LHCN-M2 (cell line): ENCODE measurements at places on chromosomes 4 and X.
A peak's percentile ranks its signal among the peaks of the same experiment; 100 is the strongest.

GRCh38 chr4:158314756-158315487 lies 104.6 kb downstream of the TMEM144 start:
- peak; percentile 97 for DNase-seq

DNA sequence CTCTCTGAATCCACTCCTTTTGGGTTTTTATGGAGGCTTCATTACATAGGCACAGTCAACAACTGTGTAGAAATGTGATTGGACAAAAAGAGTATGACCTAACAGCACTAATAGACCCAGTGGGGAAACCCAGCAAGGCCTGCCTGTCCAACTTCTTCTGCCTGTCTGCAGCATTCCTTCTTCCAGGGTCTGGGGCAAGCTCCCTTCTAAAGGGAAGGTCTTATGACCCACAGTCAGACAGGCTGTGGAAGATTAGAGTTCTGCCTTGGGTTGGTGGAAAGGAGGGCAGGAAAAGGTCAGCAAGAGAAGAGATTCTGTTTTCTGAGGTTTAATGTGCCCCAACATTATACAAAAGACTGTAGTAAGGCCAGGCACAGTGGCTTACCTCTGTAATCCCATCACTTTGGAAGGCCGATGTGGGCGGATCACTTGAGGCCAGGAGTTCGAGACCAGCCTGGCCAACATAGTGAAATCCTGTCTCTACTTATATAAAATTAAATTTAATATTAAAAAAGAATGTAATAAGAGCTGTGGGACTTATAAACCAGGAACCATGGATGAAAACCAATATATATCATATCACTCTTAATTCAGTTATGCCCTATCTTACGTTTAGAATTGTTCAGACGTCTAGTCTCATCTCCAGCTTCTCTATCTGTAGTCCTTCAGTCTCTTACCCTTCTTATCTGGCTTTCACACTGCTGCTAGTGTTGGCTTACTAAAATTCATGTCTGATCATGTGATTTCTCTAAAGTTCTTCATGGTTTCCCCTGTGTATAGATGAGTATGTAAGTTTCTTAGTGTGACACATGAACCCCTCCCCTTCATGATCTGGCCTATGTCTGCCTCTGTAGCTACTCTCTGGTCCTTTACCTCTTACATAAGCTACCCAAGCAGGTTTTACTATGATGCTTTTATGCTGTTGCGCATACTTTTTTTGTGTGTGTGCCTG lies 6.2 kb downstream of the CLCN3 start:
- no peak for DNase-seq

GRCh38 chr4:4640692-4641091 lies 98.8 kb upstream of the STX18 start:
- DNase-seq: no peak

GRCh38 chr4:2958446-2958845 lies 4.8 kb downstream of the NOP14 start:
- DNase-seq: peak; percentile 86

- no peak for DNase-seq
Measured at GRCh38 chrX:47206316-47206715, 12.2 kb upstream of the CDK16 start.

DNA sequence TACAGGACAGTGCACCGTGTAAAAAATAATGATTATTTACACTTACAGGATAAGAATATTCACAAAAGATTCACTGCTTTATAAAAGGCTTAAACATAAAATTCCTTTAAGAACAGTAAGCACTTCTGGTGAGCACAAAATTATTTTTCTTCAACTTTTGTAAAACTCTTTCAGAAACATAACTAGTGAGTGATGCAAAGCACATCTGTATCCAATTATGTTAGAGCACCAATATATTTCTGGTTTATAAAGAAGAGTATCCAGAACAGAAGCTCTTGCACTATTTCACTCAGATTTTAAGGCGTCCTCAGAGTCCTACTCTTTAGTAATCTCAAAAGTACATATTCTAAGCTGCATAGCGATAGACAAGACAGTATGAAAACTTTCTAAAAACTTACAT lies 276.0 kb downstream of the C4orf33 start:
- DNase-seq: no peak

DNA sequence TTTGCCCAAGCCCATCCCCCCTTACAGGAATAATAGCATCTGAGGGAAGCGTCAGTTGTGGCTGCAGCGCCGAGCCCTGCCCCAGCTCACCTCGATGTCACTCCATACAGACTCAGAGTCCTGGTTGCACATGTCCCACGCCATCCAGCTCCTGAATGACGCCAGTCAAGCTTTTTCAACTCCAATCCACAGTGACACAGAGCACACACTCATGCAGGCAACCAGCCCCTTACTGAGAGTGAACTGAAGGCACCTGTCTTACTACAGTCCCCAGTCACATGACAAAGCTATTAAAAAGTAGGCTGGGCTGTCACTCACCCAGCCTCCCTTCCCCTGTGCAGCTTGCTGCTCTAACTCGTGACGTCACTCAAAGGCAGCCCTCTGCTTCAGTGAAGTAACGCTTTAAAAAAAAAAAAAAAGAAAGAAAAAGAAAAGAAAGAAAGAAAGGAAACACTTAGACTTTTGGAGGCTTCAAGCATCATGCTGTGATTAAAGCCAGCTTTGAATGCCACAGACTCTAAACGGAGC lies at the start of gene PPARGC1A:
Gene PPARGC1A, minus strand, starts transcription at position 234 of the 528 bp plus-strand sequence. Its CDS starts 90 bp downstream, at position 144.
- DNase-seq: peak; percentile 50

DNA sequence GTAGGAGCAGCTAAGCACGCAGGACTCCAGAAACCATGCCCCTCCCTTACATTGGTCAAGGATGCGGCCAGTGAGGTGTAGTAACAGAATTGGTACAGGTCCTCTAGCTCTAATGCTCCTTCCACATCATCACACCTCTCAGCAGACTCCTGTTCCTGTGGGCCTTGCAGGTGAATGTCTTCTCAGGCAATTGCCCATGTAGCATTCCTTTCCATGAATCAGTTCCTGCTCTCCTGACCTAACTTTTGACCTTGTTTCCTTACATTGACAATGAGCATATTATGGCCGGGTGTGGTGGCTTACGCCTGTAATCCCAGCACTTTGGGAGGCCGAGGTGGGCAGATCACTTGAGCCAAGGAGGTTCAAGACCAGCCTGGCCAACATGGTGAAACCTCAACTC lies 31.3 kb downstream of the MAP7D3 start:
- DNase-seq: no peak

DNA sequence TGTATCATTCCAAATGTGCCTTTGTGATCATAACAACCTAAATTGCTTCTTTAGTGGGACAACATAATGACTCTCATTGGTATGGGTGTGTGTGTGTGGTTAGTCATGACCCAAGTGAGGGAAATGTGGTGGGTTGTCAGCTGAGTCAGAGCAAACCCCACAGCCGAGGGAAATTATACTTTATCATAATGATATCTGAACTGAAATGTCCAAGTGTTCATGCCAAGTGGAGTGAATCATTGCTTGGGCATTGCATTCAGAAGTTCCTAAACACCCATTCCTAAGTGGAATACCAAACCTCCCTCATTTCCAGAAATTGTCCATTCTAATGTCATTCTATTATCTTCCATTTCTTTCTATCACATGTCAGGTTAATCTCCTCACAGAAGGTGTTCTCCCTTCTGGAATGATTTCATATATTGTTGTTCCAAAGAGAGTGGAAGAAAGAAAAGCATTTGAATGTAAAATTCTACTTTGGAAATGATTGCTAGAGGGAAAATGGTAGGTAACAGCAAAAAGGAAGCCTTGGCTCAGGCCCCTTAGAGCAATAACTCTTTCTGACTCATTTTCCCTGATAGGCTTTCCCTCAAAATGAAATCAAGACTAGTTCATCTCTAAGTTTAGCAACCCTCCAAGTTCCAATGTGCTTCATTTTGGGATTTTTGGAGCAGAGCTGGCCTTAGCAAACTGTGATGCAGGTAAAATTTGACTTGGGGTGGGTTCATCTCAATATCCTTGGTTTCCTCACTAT lies 230.7 kb upstream of the KCNIP4 start:
- peak; percentile 97 for DNase-seq

DNA sequence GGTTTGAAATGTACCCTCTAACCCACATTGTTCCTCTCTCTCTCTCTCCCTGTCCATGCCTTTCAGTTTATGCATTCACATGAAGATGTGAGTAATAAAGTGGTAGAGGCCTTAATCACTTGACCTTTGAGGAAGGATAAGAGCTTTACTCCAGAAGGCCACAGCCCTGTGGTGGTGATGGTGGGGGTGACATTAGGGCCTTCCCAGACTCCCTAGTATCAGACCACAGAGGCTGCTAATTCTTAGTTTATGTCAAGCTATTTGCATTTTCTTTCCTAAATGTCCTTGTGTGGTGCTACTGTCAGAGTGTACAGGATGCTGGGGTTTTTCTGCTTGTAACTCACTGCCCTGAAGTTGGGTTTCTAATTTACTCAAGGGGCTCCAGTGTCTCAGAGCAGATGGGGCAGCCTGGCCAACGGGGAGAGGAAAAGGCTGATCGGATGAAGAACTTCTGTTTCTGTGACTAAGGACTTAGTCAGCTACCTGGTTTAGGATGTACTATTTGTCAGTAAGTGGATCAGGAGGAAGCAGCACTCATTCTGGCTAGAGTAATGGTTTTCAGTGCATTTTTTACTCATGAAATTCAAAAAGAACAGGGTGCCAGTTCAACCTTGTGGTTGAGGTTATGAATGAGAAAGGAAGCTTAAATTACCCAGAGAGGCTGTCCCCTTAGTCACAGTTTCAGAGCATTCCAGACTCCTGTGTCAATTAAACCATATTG lies 509.6 kb upstream of the DIPK2B start:
- peak; percentile 98 for DNase-seq

- peak; percentile 31 for DNase-seq
Measured at GRCh38 chrX:47573341-47574075, 8.7 kb upstream of the TIMP1 start.

DNA sequence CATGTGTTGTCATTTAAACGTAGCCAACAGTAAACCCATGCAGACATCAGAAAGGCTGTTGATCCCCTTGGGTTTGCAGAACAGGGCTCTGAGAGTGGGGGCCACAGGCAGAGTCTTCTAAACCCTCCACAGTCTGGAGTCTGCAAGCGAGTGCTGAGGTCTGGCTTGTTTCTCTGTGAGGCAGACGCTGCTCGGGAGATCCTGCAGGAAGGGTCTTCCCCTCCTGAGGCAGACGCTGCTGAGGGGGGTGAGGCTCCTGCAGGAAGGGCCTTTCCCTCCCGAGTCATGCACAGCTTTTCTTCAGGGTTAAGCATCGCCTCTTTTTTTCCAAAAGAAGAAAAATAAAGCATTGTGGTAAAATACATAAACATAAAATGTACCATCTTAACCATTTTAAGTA lies 17.1 kb upstream of the PDE6B start:
- no peak for DNase-seq

- no peak for DNase-seq
Measured at GRCh38 chr4:169090484-169091215, 80.6 kb upstream of the CBR4 start.

DNA sequence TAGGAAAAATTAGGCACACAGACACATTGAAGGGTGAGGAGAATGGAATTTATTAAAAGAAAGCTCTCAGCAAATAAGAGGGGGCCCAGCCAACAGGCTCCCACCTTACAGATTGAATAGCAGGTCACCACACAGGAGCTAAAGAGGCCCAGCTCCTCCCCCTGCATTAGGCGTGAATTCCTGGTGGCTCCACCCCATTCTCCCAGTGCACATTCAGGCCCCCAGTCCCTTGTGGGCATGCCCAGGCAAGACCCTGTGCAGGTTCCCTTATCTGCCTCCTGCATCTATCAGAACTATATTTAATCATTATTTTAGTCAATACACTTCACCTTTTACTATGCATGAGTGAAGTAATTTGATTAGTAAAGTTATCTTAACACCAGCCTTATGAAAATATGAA lies 856.3 kb upstream of the NDST4 start:
- no peak for DNase-seq

DNA sequence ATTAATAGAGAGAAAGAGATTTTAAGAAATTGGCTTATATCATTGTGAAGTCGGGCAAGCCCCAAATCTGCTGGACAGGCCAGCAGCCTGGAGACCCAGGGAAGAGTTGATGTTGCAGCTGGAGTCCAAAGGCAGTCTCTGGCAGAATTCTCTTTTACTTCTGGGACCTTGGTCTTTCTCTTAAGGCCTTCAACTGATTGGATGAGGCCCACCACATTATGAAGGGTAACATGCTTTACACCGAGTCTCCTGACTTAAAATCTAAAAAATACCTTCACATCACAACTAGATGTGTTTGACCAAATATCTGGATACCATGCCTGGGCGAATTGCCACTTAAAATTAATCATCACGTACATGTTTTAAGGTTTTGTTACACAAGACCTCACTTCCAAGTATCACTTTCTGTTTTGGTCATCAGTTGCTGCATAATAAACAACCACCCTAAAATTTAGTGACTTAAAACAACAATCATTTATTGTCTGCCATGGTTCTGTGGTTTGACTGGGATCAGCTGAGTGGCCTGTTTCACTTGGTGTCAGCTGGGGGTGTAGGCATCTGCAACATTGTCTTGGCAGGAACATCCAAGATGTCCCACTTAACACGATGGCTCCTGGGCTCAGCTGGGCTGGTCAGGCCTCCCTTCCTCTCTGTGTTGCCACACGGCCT lies 3.4 kb downstream of the CD38 start:
- peak; percentile 28 for DNase-seq

GRCh38 chr4:173264245-173264644 lies 69.9 kb downstream of the HMGB2 start:
- DNase-seq: no peak

GRCh38 chr4:16764622-16765021 lies 133.8 kb downstream of the LDB2 start:
- DNase-seq: no peak

DNA sequence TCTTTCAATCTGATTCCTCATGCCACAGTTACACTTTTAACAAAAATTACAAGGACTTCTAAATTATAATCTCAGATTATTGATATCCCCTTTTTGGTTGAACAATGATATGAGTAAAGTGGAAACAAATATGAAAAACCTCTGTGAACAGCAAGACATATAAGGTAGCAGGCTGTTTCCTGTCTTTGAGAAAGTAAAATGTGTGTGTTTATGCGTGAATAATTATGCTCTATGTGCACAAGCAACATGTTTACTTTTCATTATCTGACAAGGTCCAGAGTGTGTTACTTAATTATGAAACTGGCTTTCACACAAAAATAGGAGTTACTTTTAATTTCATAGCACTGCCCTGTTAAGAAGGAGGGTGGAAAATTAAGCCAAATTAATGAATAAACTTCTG lies 43.1 kb downstream of the DDIT4L start:
- no peak for DNase-seq

DNA sequence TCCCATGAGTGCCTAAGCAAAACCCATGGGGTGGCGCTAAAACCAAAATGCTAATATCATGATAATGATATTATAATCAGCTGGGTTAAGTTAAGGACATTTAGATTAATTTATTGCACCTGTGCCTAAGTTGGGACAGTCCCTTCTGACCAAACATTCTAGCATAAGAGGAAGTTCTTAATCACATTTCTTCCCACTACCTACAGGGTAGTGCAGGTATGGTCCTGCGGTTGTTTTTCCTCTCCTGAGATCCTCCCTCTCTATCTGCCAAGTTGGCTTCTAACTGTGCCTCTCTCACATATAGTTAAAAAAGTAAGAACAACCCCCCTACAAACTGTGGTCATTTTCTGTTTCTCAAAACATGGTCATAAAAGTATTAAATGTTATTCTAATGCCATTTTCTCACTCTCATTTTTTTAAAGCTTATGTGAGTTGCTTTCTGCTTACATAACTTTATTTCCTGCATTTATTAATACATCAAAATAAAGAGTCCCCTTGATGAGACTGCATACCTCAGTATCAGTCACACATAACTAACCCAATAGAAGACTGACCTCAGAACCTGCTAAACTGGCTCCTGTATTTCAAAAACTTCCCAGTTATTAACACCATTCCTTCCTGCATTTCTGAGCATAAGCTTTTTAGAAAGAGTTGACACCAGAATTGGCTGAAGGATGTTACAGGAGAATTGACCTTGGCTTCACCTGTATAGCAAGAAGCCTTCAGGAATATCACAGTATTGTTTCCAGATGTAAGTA lies 1332.5 kb downstream of the FSTL5 start:
- no peak for DNase-seq

GRCh38 chr4:6197433-6198174 lies 2.7 kb downstream of the JAKMIP1 start:
- DNase-seq: no peak
